HuH-7 (cell line): ENCODE measurements at places on chromosomes 12 and 14.
A peak's percentile ranks its signal among the peaks of the same experiment; 100 is the strongest.

DNA sequence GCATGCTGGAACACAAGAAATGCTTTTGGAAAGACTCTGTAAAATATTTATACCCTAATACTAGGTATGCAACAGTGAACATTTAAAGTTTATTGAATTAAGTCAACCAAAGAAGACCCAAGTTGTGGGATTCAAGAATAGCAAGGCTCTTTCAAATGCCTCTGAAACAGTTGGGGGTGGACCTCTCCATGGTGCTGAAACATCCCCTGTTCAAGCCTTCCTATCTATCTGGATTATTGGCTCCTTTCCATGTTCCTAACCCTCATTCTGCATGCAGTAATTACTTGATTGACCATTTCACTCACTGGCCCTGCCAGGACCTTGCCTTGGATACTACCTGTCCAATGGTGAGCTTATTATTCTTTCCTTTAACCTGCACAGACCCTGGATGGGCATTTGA lies 349.7 kb downstream of the NRXN3 start:
- DNase-seq, result peak; percentile 15

- no peak for DNase-seq
Observed at GRCh38 chr12:103924761-103925641, 5.2 kb upstream of the HSP90B1 start.

DNA sequence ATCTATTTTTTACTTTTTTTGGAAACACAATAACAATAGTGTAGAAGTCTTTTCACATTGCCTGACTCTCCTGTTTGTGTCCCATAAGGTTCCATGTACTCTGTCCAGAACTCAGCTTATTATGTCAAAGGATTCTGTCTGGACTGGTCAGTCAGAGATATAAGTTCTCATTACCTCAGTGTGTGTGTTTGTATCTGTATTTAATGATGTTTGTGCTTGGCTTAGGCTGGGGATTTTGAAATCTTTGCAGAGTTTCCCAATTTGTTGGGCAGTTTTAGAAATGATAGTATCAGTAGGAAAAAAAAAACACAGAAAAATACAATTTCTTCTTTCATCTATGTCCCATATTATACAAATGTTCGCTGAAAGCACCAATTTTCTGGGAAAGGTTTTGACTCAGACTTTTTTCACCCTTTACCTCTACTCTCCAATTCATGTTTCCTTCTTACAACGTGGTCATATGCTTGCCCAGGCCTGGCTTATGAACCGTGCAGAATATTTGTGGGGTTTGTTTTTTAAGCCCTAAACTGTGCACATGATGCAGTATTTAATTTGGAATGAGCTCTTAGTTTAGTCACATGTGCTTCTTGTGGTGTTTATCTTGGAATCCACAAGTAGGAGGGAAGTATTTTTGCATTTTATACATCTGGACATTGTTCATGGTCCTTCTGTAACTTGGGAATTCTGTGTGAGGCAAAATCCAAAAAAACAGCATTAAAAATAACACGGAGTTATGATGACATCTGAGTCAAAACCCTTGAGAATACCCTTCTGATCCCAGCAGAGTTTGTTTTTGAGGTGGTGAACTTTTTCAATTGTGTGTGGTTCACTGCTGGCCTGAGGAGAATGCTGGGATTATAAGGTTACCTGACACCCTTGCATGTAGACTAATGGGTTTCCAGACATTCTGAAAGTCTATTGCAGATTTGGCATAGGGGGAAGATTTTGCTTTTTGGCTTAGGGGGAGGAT lies 121.2 kb downstream of the RAD51B start:
- no peak for DNase-seq

DNA sequence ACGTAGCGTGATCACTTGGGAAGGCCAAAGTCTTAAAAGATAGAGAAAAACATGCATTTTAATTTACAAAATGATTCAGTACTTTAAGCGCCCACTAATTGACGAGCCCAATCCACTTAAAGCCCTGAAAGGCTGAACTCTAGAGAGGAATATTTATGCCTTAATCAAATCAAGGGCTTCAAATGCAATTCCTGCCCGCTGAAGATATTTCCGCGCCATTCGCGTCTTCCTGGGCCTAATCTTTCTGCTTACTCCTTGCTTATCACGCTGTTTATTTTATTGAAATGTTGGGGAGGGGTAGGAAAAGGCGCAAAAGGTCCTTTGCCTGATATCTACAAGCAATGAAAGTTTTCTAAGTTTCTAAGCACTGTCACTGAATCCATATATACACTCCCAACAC lies 4.0 kb downstream of the TBX3 start:
- no peak for DNase-seq

DNA sequence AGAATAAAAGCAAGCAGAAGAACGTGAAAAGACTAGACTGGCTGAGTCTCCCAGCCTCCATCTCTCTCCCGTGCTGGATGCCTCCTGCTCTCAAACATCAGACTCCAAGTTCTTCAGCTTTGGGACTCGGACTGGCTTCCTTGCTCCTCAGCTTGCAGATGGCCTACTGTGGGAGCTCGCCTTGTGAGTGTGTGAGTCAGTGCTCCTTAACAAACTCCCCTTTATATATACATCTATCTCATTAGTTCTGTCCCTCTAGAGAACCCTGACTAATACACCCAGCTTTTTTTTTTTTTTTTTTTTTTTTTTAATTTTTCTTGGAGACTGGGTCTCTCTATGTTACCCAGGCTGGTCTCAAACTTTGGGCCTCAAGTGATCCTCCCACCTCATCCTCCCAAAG lies 46.9 kb downstream of the ACTN1 start:
- no peak for DNase-seq

- no peak for DNase-seq
Observed at GRCh38 chr12:59636945-59637691, 41.3 kb downstream of the SLC16A7 start.

GRCh38 chr12:9786726-9787717 lies 26.3 kb upstream of the CD69 start:
- DNase-seq, result no peak

DNA sequence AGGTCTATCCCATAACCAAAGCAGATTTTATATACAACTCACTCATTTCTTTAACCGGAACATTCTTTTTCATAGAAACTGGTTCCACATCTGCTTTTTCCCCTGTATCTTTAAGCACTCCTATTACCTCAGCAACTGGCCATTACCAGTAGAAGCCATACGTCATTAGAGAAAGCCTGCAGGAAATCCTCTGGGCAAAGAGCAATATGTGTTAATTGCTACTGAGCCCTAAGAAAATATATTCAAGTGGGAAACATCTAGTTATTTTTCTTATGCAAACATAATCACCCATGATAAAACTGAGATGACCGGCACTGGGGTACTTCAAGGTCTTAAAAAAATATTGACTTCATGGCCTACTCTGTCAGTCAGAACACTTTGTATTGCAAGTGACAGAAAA lies 28.2 kb upstream of the CPSF6 start:
- no peak for DNase-seq

GRCh38 chr12:121921066-121921465 lies 2.7 kb downstream of the CFAP251 start:
- DNase-seq, result no peak

DNA sequence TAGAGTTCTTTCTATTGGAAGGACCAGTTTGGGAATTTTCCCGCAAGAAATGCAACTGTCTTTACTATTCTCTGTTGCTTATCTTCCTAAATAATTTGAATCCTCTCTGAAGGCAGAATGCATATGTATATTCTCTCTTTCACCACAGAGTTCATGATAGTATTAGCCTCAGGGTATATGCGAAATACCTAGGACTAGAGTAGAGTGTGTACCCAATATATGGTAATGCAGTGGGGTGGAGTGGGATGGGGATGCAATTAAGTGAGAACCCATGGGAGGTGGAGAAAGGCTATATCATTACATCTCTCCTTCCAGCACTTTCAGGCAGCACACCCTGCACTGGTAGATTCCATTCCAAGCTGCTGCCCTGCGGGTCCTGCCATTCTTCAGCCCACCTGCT lies 207.3 kb downstream of the ANO2 start:
- DNase-seq, result no peak

DNA sequence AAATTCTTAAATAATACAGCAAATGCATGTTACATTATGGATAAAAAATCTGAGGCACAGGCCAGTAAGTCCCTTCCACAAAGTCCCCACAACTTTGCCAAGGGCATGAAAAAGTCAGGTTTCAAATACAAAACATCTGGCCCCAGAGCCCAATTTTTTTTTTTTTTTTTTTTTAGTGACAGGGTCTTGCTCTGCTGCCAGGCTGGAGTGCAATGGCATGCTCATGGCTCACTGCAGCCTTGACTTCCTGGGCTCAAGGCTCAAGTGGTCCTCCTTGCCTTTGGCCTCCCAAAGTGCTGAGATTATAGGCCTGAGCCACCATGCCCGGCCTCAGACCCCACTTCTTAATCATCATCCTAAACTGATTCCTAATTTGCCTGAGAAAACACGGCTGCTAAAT lies 3.1 kb upstream of the TTC8 start:
- no peak for DNase-seq

DNA sequence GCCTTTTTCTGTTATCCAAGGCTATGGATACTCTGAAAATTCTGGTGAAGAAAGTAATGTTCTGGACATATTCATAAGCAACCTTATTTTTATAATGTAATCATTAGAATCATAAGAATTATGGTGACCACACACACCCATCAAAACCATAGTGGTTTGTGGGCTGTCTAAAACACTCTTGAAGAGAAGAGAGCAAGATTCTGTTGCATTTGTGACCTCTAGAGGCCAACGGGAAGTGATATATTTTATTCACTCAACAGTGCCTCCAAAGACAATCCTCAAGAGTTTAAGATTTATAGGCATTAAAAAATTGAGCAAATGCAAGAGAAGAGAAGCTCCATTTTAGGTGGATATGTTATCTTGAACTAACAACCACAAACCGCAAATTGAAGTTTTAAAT lies 68.5 kb upstream of the LGR5 start:
- no peak for DNase-seq

DNA sequence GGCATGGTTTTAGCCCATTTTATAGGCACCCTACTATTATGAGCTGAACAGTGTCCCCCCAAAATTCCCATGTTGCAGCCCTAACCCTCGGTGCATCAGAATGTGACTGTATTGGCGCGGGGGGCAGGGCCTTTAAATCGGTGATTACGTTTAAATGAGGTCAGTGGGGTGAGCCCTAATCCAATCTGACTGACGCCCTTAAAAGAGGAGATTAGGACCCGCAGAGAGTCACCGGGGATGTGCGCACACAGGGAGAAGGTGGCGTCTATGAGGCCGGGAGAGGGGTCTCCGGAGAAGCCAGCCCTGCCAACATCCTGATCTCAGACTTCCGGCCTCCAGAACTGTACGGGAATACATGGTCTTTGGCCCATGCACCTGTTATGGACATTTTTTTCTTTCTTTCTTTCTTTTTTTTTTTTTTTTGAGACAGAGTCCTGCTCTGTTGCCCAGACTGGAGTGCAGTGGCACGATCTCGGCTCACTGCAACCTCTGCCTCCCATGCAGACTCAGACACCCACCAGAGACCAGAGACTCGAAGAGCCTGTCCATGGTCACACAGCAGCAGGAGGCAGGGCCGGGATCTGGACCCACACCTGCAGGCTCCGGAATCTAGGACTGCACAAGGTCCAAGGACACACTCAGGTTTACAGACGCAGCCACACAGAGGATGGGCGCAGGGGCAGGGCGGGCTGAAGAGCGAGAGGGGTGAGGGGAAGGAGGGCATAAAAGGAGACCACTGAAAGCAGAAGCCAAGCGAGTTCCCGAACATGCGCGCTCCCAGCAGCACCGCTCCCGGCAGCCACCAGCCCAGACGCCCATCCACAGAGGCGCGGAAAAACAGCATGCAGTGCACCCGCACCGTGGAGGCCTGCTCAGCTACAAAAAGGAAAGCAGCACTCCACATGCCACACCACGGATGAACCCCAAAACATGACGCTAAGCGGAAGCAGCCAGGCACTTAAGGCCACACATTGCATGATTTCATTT lies 19.0 kb downstream of the SCARB1 start:
- no peak for DNase-seq
